T-helper 2 cell treated with Interferon-gamma antibody and Interleukin-4, amounts not matched to agents 100 ng/mL and 5 ng/mL, for 36 hours (primary cell): ENCODE measurements at places on chromosomes 13 and 19. TPM values are rescaled to one million over a fixed set of nuclear protein-coding genes. Genes with fewer than 3 reads are reported as not detected.

The PEG3 gene
- not detected in 2 replicates for total RNA-seq

The CYP2F1 gene
- not detected in 2 replicates for total RNA-seq

The NLRP11 gene
- total RNA-seq = not detected in 2 replicates

The IQCN gene
- total RNA-seq = 4.9 and 5.4 TPM in 2 replicates

The LPAR2 gene
- 44.2 and 45.2 TPM in 2 replicates for total RNA-seq

The EDNRB gene
- total RNA-seq = not detected in 2 replicates

The NLRP4 gene
- not detected in 2 replicates for total RNA-seq
